ENCODE measurements at places on chromosomes 11 and 22. TPM values are rescaled to one million over a fixed set of nuclear protein-coding genes. Genes with fewer than 3 reads are reported as not detected.
A peak's percentile ranks its signal among the peaks of the same experiment; 100 is the strongest.

The UBTFL1 gene
- not detected for polyA plus RNA-seq

The FAM227A gene
- polyA plus RNA-seq = 1.0 TPM

GRCh38 chr11:94533206-94533605 lies 10.5 kb upstream of the FUT4 start:
- DNase-seq = no peak

DNA sequence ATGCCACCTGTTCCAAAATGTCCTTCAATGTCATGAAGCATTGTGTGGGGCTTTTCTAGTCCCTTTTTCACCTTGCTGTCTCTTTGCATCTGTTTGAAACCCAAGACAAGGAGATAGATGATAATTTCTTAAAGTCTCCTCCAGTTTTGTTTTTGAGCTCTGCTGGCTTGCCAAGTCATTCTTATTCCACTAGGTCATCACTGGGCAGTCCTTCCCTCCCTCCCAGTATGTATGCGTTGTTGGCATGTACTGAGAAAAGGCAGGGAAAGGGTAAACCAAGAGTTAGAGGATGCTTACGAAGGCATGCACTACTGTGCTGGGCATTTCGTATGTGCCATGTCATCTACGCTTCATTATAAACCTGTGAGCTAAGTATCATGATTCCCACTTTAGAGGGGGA lies 78.6 kb downstream of the PARVA start:
- peak; percentile 67 for DNase-seq

DNA sequence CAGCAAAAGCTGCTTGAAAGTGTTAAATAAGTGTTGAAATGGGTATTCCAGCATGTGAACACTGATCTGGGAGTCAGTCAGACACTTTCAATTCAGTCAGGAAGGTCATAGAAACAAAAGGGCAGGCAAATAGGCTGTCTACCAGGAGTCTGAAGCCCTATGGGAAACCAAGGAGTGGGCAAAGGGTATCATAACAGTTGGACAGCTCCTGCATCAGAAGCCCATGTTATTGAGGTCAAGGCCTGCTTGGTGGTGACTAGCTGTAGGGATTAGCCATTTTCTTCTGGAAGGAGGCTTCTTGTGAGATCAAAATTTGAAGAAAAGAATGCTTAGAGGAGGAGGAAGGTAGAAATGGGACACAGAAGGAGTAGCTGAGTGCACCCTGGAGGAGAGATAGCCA lies 97.3 kb downstream of the STIM1 start:
- no peak for DNase-seq

DNA sequence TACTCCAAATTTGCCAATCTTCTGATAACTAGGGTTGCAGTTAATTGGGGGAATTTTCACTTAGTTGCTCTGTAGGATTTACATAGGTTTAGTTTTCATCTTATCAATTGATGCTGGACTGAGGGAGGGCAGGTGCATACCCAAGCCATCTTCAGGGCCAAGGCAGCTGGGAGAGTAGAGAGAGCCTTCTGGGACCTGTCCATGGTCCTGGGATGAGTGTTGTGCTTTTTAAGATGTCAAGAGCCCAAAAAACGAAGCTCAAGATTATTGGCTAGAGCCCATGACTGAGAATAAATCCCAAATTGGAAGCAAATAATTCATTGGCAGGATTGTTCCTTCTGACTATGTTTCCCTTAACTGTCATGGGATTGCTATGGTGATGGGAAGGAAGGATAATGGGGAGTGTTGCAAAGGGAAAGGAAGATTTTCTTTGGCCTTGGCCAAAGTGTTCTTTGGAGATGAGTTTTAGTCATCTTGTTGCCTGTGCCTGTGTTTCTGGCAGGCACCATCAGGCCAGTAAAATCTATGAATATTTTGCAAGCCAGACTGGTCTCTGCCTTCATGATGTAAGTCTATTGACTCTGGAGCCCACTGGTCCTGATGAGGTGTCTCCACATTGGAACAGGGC lies 4.5 kb downstream of the SLC22A6 start:
- no peak for DNase-seq

GRCh38 chr11:10730151-10730550 lies 20.9 kb upstream of the CTR9 start:
- DNase-seq = no peak

The NLRP14 gene
- 0.06 TPM for polyA plus RNA-seq

The DNAJC4 gene
- 18.7 TPM for polyA plus RNA-seq

The FOLR3 gene
- polyA plus RNA-seq = 0.25 TPM

DNA sequence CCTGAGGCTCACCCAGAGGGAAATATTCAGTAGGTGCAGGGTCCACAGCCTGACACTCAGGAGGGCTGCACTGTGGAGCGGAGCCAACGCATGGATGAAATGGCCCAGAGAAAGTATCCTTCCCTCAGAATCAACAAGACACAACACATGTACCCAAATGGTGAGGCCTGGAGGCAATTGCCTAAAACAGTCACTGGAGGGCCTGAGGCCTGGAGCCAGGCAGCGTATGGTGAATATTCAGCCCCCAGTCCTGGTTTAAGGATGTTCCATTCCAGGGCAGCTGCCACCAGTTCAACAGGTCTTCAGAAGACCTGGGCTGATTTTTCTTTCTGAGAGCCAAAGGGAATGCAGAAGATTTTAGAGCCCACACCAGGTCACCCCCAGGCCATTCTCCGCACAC lies 264.8 kb downstream of the INSC start:
- no peak for DNase-seq

The OR52N2 gene
- not detected for polyA plus RNA-seq

The DDX25 gene
- polyA plus RNA-seq = not detected

GRCh38 chr22:40665312-40665711 lies 14.0 kb upstream of the MCHR1 start:
- DNase-seq = no peak

DNA sequence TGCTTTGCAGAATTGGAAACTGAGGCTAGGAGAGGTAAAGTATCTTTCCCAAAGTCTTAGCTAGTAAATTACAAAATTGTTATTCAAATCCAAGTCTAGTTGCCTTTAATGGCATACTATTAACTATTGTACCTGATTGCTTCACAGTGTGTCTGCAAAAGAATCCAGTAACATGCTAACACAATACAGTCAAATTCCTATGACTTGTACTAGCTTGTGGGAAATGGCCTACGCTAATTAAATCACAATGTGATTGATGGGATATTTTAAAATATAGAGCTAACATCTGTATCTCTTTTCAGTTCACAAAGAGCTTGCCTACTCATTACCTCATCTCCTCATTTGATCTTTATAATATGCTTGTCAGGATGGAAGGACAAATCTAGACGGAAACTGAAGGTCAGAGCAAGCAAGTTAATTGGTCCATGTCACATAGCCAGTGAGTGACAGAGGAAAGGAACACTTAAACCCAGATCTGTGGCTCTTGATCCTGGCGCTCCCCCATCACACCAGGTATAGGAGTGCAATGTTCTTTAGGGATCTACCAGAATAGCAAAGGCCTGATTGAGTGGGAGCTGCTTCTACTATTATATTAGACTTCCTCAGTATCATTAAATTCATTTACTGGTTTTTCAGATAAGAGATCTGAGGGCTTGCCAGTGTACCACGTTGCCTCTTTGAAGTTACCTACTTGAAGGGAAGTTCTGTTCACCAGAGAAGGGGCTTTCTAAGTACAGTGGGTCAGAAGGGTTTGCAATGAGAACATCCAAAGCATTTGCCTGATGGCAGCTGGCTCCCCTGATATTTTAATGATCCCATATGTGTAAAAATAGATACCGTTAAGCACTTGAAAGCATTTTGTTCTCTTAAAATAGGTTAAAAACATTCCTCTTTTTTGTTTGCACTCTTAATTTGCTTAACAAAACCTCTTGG lies 213.6 kb upstream of the SESN3 start:
- no peak for DNase-seq

DNA sequence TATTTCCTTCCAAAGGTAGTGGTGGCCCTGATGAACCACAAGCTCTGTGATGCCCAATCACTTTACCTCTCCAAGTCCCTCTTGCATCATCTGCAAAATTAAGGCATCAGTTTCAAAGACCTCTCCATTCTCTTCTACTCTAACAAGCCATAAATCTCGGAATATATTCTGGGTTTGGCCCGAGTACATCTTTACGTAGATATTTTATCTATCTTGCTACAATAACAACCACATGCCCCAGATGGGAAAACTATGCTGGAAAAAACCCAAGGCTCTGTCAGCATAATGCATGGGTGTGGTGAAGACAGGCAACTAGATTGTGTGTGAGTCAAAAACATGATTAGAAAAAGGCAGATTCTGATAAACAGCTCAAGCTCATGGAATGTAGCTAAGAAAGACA lies 228.2 kb upstream of the BLID start:
- DNase-seq = peak; percentile 57

The FOLH1 gene
- not detected for polyA plus RNA-seq

DNA sequence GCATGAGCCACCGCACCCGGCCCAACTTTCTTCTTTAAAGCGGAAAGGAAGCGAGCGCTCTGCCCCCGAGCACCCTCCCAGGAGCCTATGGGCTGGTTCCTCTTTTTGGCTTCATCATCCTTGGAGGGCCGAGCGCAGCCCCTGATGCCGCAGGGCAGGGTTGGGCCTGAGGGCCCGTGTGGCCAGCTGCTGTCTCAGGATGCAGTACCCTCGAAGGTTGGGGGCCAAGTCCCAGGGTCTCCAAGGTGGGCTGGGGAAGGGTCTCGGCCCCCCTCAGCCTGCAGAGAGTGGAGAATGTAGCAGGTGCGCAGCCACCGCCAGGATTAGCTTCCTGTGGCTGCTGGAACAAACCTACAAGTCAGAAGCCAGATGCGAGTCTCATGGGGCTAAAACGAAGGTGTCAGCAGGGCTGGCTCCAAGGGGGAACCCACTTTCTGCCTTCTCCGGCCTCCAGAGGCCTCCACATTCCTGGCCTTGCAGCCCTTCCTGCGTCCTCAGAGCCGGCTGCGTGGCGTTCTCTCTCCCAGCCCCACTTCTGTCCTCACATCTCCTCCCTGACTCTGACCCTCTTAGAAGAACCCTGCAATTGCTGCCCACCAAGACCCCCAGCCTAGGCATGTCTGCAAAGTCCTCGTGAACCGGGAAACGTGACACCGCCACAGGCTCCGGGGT lies 2.9 kb downstream of the PANX2 start:
- no peak for DNase-seq

The SPA17 gene
- 8.4 TPM for polyA plus RNA-seq

DNA sequence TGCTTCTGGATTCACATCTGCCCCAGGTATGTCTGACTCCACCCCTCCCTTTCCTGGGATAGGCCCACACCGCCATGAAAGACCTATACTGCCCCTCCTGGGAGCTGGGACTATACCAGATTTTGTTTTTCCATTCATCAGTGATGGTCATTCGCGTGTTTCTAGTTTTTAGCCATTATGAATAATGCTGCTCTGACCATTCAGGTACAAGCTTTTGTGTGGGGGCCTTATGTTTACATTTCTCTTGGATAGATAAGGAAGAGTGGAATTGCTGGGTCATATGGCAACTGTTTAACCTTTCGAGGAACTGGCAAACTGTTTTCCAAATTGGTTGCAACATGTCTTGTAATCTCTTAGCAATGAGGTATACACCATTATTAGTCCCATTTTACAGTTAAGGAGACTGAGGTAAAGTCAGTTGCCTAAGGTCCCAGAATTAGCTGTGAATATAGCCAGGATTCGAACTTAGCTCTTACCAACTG lies 1.2 kb upstream of the TBC1D10A start:
- no peak for DNase-seq

DNA sequence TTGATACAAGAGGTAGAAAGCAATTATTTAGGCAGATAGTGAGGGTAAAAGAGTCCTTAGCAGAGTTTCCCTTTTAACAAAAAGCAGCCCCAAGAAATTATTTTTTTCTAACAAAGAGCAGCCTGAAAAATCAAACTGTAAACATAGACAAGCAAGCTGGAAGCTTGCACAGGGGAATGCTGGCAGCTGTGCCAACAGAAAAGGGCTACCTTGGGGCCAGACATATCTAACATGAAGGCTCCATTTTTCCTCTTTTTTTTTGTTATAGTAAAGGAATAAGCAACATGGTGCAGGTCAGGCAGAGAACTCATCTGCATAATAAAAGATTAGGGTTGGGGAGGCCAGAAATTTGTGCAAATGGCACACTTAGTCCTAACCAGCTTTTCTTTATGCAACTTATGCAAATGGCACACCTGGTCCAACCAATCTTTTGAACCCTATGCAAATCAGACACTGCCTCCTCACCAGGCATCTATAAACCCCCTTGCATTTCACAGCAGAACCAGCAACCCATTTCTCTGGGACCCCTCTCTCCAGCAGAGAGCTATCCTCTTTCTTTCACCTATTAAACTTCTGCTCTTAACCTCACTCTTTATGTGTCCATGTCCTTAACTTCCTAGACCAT lies 41.8 kb downstream of the PDGFD start:
- no peak for DNase-seq

DNA sequence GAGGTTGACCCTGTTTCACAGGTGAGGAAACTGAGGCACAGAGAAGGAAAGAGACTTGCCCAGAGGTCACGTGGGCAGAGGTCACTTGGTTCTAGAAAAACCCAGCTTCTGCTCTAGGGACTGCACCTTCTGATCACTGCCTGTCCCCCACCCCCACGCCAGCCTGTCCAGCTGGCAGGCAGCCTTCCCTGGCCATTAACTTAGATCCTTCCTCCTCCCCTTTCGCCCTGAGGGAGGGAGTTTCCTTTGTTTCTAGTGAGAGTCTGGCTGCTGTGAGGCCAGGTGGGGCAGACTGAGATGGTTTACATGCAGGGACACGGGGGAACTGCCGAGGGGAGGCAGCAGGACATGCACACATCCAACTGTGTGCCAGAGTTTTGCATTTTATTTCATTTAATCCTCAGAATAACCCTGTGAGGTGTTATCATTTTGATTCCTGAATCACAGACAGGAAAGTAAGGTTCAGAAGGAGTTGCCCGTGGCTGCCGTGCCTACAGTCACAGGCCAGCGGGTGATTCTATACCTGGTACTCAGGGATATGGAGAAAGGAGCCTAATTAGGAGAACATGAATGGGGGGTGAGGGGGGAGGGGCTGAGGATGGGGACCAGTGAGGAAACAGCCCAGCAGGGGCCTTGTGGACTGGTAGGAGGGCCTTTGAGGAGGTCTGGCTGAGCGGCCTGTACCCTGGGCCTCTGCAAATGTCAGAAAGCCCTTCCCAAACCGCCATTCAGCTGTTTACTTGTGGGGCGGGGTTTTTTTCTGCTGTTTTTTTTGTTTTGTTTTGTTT lies 3.4 kb downstream of the FAM83F start:
- no peak for DNase-seq

The MYBPC3 gene
- polyA plus RNA-seq = not detected

The TLCD5 gene
- 14.9 TPM for polyA plus RNA-seq

The AGBL2 gene
- polyA plus RNA-seq = 2.2 TPM

The KRTAP5-9 gene
- polyA plus RNA-seq = not detected

- no peak for DNase-seq
Observed at GRCh38 chr11:103811870-103812455, 224.5 kb upstream of the DDI1 start.

DNA sequence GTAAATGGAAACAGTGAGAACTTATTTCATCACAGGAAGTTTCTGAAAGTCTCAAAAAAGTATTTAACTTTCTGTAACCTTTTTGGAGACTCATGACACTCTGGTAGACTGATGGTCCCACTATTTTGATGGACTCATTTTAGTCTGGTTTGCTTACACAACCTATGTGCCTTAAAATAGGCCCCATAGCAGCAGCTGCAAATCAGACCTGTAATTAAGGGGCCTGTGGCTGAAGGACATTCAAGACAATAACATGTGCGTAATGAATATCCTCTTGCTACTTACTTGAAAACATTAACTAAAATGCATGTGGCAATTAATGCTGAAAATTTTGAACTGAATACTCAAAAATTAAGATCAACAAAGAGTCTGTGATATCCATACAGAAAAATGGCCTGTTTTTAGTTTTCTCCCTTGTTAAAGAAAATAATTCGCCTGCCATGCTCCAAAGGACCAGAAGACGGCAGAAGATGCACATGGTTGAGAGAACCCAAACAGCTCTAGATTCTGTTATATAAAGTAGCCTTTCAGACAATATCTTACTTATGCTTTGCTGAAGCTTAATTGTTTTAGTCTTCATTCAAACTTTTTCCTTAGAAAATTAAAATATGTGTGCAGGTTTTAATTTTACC lies 568.5 kb downstream of the KCNA4 start:
- no peak for DNase-seq

Data from AG04450 (cell line).